ENCODE measurements at places on chromosomes 12 and 14.

DNA sequence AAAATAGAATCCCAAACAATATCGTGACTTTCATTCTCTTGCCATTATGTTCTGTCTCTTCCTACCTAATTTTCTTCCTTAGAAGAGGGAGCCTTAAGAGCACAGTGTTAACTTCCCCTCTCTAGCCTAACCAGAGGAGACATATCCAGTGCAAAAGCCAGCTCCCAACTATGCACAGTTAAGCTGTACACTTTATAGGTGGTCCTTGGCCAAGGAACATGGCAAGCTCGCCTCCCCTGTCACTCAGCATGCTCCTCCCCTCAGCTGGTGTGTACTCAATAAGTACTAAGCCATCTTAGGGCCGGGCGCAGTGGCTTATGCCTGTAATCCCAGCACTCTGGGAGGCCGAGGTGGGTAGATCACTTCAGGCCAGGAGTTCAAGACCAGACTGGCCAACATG, 255.1 kb upstream of the TMPO start:
- DNase-seq: no peak

DNA sequence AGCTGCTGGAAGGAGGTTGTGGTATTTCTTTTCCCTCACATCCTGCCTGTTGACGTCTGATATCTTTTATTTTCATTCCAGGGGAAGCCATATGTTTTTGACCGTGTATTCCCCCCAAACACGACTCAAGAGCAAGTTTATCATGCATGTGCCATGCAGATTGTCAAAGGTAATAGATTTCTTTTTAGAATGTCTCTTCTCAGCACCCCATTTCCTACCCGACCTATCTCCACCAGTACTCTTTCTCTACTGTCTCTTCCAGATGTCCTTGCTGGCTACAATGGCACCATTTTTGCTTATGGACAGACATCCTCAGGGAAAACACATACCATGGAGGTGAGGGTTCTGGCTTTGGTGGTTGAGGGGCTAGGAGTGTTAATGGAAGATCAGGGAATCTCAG, 13.5 kb downstream of the KIF5A start:
- no peak for DNase-seq

- no peak for DNase-seq
Observed at GRCh38 chr12:110822821-110823415, 23.9 kb upstream of the CCDC63 start.

DNA sequence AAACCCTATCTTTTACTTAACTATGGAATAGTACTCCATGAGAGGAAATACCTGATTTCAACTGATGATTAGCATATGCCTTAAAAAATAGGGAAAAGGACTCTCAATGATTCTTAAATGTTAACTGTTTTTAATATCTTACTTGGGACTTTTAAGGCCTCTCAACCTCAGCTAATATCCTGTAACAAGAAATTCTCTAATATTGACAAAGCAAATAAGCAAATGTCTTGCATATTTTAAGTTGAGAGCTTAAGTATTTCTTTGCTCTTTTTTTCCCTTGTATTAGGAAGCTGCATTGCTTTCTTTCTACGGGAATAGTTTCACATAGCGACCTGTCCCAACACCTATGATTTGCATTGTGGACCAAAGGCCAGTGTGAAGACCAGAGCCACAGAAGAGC, 249.9 kb downstream of the BCAT1 start:
- no peak for DNase-seq

DNA sequence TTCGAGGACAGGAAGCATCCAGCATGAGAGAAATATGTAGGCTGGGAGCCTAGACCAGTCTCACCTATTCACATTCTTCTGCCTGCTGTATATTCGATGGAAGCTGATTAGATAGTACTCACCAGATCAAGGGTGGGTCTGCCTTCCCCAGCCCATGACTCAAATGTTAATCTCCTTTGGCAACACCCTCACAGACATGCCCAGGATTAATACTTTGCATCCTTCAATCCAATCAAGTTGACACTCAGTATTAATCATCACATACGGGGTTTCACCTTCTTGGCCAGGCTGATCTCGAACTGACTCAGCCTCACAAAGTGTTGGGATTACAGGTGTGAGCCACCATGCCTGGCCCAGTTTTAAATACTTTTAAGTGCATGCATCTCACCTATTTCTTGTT, 30.5 kb upstream of the SLC10A1 start:
- no peak for DNase-seq

DNA sequence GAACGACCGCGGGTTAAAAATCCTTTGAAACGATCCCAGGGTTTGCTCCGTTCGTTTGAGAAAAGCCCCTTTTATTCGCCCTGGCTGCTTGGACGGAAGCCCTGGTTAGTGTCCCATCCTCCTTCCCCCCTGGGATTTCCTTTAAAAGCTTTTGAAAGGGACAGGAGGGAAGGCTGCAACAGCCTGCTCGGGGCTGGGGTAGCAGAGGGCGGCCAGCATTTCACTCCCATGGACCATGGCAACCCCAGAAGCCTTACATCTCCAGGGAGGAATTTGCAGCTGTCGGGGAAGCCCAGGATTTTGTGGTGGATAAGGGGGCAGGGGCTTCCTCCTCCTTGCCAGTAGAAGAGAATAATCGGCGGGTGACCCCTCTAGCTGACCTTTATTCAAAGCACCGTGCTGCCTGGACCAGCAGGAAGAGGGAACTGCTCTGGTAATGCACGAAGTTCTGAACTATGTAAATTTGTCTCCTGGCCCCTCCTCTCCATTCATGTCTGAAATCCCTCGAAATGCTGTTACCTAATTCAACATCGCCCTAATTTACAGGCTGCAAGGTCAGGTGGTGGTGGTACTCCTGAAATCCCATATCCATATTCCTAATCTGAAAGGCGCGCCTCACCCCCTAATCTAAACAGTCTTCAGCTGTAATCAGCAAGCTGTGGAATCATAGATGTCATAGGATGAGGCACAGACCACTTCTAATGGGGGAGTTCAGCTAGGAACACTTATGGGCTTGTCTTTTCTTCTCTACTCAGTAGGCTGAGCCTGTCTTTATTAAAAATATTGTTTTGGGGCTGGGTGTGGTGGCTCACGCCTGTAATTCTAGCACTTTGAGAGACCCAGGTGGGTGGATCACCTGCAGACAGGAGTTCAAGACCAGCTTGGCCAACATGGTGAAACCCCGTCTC, 1.0 kb upstream of the CLIP1 start:
- peak; percentile 25 for DNase-seq

- DNase-seq: peak; percentile 33
Observed at GRCh38 chr14:72646861-72647528, 246.9 kb downstream of the DPF3 start.

GRCh38 chr12:32264961-32265360, 134.4 kb upstream of the FGD4 start:
- DNase-seq: no peak

- DNase-seq: no peak
Observed at GRCh38 chr14:64654901-64655300, 49.3 kb upstream of the PLEKHG3 start.

GRCh38 chr12:105654606-105655005, 324.1 kb downstream of the C12orf75 start:
- no peak for DNase-seq

DNA sequence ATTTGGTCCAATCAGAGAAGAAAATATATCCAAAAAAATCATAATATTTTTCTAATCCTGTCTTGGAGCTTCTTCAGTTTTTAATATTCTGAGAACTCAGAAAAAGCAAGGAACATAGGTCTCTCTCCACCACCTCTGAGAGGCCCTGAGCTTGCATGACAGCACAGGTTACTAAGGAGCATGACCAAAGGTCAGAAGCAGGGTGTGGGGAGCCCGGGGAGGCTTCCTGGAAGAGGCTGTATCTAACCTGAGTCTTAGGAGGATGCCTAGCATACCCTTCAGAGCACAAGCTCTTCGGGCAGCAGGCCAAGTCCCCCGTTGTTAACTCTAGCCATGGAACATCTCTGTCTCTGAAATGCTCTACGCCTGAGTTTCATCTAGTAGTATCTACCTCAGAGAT, 15.7 kb upstream of the STON2 start:
- no peak for DNase-seq

DNA sequence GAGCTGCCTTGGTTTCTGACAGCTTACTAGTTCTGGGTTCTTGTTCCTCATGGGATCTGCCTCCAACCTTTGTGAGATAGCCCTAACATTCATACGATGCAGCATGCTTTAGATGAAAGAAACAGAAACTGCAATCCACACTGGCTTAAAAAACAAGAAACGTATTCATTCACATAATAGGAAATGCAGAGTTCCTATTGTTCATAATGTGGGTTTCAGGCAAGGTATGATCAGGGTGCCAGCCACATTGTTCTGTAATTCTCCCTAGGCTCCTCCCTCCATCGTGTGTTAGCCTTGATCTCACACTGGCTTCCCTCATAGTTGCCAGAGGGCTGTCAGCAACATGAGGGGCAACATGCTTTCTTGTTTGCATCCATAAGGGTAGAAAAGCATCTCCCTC, 2.7 kb upstream of the CCDC63 start:
- DNase-seq: no peak

DNA sequence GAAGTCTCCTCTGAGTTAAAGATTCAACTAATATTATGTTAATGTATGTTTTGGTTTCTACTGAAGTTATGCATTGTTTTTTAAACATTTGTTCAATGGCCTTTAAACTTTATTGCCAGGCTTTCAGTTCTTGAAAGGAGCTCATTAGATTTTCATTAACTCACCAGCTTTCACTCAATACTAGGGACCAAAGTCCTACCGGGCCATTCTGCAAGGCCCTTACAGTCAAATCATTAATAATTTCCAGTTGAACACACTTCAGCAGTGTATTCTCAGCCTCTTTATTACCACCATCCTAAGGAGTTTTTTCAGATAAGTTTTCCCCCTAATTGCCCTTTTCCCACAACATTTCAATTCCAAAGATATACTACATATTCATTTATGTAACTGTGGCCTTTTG, 409.2 kb downstream of the DIO2 start:
- DNase-seq: no peak

- no peak for DNase-seq
Observed at GRCh38 chr14:23468704-23469126, 788 bp upstream of the NGDN start.

GRCh38 chr14:95460647-95461478, 55.6 kb downstream of the SYNE3 start:
- peak; percentile 93 for DNase-seq

- no peak for DNase-seq
Observed at GRCh38 chr12:108572166-108572790, 9.9 kb downstream of the ISCU start.

GRCh38 chr12:112971248-112971647, 7.1 kb upstream of the OAS2 start:
- DNase-seq: no peak

DNA sequence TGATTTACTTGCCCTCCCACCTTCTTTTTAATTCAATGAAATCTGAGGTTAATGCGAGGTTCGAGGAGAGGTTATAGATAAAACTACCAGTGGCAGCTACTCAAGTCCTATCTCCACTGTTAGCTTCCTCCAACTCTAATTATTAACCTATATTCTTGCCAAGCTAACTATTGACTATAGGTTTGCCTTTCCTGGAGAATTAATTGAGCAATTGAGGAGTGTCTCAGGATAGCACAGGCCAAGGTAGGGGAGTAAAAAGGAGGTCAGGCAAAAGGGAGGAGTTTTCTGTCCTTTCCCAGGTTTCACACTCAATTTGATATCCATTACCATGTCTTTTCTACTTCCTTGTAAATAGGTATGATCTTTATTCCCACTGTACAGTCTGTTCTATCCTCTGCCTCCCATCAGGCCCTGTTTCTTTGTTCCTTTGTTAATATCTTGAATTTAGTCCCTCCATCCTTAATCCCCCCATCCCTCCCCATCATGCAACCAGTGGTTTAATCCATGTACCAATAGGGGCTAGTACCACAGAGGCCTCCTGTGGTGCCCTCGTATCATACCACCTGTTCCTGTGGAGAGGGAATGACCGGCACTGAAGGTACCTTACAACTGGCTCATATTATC, 3.7 kb upstream of the SUOX start:
- DNase-seq: no peak

DNA sequence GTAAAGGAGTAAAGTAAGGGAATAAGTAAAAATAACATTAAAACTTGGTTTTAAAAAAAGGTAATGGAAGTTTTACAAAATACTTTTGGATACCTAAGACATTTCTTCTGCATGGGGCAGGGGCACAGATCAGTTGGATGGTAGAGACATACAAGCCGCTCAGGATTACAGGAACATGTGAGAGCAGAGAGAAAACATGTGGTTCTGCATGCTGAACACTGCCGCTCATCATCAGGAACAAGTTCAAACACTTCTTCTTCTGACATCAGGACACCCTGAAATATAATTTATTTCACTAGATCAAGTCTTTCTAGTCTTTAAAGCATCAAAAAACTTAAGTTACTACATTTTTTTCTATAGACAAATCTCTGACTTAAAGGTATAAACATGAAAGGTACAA, 60.9 kb upstream of the SLC6A13 start:
- DNase-seq: no peak

GRCh38 chr12:116370886-116371580, 93.5 kb upstream of the MED13L start:
- DNase-seq: no peak

- peak; percentile 24 for DNase-seq
Observed at GRCh38 chr12:51171884-51172514, 936 bp downstream of the TFCP2 start.

DNA sequence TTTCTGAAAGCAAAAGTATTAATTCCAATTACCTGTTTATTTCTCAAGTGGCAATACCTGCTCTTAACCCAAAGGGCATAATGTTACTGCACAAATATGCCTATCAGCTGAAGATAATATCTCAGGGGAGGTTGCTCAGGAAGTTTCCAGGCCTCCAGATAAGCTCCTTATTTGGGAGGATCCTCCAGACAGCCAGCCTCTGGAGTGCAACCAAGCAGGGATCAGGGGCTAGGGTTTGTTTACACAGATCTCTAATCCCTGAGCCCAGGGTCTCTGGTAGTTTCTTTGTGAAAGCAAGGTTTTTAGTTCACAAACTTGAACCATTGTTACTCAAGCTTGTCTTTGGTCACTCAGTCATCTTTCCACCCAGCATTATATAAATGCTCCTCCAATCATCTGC, 124.4 kb downstream of the SLC38A4 start:
- no peak for DNase-seq

DNA sequence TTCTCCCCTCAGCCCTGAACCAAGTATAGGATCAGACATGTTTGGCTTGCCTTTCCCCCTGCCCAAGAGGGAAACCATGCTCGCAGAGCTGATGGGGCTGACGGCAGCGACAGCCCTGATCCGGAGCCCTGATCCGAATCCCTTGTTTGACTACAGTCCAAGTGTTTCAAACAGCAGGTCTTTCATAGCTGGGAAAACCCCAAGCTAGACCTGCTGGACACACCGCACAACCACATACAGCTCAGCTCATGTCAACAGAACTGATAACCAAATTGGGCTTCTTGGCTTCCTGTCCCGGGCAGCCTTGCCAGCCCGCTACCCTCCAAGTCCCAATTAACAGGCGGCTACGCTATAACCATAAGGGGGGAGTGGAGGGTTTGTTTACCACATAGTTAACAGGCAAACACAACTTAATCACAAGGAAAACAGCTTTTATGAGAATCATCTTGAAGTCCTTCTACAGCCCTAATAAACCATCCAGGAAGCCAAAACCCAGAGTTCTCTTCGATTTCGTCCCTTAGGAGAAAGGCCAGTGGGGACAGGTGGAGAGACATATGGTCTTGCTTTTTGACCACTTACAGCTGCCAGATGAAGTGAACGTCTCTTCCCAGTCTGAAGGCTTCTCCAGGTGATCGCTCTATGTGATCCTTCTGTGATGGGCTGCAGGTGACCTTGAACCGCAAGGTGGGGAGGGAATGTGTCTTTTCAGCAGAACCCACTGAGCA, 64.5 kb upstream of the MANSC4 start:
- no peak for DNase-seq

Measured in AG20443 (cell line).